ENCODE measurements at places on chromosomes 16 and 17.

DNA sequence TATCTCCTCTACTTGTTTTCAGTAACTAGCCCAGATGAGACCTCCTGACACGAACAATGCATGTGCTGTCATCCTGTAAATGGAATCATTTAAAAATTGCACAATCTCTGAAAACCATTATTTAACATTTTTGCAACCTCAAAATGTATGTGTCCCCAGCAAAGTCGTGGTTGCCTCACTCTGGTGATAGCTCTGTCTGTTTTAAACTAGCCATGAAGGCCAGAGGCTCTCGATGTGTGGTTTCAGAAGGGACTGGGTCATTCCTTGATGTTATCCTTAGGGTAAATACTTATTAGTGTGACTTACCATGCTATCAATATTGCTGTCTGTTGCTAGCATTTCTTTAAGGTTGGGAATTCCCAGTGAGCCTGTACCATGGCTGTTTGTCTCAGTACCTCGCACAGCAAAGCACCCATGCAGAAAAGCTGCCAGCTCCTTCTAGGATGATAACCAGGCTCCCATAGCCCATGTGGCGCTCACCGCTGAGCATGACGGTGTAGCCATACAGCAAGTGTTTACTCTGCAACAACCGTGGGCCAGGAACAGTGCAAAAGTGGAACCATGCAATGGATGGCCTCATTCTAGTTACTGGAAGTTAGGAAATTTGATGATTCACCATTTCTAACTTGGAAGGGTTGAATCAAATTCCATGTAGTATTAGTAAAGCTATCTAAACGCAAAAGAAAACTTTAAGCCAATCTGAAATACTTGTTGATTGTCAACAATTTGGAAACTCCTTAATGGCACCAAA, 2.9 kb upstream of the PGS1 start:
- DNase-seq = no peak

DNA sequence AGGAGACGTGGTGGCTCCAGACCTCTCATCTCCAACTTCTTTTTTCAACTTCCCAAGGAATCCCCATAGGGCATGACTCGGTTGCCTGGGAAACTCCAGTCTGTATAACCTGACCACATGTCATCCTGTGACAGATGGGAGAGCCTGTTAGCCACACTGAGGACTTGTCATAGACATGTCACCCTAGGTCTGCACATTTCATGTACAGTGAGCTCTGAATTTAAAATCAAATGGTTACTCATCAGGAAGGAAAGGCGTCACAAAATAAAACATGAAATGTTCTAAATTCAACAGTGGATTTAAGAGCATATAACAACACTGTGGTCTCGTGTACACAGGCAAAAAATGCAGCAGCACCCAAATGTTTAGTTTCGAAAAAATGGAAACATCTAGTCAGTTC, 22.2 kb upstream of the ADAMTS18 start:
- DNase-seq = no peak

GRCh38 chr16:10577305-10578202, 2.8 kb downstream of the EMP2 start:
- no peak for DNase-seq

DNA sequence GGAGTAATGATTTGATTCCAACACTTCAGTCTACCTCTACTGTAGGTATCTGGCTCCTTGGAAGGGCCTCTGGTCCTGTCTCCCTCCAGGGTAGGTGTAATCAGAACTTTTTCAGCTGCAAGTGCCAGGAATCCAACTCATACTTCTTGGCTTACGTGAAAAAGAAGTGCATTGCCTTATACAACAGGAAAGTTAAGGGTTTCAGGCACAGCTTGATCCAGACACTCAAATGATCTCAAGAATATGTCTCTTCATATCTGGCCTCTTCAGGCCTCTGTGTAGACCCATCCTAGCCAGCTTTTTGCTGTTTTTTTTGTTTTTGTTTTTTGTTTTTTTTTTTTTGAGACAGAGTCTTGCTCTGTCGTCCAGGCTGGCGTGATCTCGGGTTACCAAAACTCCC, 4.2 kb upstream of the CORO1A start:
- no peak for DNase-seq

GRCh38 chr17:10018461-10018891, 113.4 kb upstream of the RCVRN start:
- DNase-seq = no peak

GRCh38 chr17:17943281-17943984, 28.8 kb downstream of the TOM1L2 start:
- no peak for DNase-seq

- peak; percentile 80 for DNase-seq
These were observed 63.1 kb downstream of the MYO18A start for GRCh38 chr17:29116804-29117753.

GRCh38 chr17:75848523-75849278, 4.5 kb upstream of the UNC13D start:
- peak; percentile 83 for DNase-seq

DNA sequence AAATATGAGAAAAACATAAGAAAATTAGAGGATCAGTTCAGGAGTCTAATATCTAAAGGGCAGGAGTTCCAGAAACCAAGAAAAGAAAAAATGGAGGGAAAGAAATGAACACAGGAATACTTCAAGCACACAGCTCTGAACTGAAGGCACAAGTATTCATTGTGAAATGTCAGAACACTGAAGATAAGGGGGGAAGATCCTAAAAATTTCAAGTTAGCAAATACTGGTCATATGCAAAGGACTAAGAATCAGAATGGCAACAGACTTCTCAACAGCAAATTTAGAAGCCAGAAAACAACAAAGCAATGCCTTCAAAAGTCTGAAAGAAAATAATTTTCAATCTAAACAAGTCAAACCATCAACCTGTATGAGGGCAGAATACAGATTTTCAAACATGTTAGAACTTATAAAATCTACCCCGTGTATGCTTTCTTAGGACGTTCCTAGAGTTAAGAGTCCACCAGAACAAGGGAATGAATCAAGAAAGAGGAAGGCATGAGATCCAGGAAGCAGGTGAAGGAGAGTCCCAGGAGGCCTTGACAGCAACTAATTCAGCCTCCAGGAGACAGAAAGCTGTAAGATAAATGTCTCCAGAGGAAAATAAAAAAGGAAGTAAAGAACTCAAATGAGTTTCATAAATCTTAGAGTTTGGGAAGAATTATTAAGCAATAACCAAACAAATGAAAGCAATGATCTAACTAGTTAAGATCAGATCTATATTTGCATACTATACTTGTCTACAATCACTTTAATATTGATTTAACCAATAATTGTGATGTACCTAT, 2.8 kb downstream of the BRD7 start:
- DNase-seq = no peak

DNA sequence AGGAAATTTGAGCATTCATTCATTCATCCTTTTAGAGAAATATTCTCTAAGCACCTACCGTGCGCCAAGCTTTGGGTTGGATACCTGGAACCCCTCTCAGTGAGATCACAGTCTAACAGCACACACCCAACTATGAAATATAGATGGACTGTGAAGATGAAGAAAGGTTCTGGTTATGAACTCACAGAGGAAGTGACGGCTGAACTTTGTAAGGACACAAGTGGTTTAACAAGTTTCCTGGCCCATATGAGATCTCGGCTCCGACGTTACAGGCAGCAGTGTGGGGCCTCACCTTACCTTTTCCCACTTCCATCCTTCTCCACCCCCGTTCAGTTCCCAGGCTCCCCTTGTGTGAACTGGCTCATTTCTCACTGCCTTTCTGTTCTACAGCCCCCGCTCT, 406.2 kb downstream of the MAF start:
- no peak for DNase-seq

- no peak for DNase-seq
These were observed 7.8 kb upstream of the SLC46A1 start for GRCh38 chr17:28413804-28414203.
